HL-60 (cell line): ENCODE measurements at places on chromosomes 11 and 22.

- no peak for DNase-seq
These were observed 67.6 kb upstream of the NTM start for GRCh38 chr11:131302836-131303235.

DNA sequence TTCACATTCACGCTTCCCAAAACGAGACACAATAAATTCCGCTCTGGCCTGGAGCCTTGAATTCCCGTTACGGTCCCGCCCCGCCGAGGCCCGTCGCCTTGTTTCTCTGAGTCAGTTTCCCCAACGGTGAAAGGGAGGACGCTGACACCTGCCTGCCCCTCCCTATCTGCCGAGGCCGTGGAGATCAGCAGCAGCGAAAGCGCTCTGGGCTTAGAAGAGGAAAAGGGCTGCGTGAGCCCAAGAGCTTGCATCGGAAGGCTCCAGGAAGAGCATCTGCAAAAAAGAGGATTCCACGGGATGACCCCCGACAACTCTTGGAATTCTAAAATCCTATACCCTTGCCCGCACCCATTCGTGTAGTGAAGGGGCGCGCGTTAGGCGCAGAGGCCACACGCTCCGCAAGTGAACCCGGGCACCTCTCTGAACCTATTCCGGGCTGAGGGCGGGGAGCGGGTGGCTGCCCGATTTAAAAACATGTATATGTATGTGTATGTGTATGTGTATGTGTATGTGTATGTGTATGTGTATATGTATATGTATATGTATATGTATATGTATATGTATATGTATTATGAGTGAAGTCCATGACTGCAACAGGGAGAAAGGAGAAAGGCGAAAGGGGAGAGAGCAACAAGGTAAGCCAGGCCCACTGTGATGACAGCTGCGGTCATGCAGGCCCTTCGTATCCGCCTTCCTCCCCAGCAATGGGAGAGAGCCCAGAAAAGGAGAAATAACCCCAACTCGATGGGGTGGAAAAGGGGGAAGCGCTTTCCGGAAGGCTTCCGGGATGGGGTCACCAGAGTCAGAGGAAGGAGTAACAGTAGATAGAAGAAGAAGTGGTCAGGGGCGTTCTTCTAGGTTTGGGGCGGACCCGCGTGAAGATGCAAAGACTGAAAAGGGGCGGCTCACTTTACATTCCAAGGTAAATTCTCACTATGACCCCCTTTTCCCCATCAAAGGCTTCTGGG, 948 bp upstream of the MRTFA start:
- DNase-seq: no peak

DNA sequence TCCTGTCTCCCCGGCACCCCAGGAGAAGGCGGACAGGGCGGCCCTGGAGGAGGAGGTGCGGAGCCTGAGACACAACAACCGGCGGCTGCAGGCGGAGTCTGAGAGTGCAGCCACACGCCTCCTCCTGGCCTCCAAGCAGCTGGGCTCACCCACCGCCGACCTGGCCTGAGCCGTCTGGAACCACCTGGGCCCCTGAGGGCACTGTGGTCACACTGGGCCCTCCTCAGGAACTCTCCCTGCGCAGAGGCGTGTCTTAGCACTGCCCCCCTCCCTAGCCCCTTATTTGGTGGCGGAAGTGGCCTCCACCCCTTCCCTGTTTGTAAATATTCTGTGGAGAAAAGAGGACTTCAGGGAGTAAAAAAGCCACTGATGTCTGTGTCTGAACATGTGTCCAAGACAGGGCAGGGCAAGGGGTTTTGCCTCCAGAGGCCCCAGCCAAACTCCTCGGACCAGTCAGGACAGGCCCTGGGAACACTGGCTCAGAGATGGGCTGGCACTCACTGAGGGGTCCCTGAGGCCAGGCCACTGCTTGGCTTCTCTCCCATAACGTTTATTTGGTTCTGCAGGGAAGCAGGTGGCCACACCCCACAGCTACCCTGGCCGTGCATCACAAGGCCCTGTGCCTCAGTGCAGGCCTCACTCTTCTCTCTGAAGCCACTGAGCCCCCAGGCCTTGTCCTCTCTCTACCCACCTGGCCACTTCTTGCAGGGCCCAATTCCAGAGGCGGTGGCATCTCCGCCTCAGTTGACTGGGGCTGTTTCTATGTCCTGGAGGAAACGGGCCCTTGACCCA, 12.0 kb downstream of the RELA start:
- DNase-seq: no peak

GRCh38 chr11:124670732-124671131, 2.8 kb downstream of the SIAE start:
- peak; percentile 89 for DNase-seq

DNA sequence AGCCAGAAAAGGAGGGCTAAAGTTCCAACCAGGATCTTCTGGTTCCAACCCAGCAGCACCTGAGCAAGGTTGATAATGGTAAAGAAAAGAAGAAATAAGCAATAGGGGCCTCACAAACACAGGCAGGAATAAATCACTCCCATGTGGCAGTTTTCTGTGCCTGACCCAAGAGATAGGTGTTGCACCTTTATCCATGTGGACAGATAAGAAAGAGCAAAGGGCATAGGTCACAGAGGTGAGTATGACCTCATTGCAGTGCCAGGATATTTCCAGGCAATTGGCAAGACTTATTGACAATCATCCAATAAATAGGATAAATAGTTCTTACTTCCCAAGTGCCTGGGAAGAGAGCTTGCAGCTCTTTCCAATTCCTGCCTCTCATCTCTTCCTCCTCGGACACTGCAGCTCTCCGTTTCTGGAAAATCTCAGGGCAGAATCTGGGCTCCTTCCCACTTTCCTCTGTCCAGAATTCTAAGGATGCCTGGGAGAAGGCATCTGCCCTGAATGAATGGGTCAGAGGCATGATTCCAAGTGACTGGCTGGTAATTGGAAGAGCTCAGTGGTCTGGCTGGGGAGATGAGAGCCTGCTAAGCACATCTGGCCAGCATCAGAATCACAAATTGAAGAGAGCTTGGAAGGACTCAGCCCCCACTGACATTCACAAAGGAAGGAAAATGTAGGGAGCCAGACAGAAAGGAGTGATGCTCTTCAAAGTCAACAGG, 14.5 kb upstream of the LRRC55 start:
- DNase-seq: no peak

GRCh38 chr11:70951139-70951804, 301.1 kb downstream of the SHANK2 start:
- DNase-seq: no peak

DNA sequence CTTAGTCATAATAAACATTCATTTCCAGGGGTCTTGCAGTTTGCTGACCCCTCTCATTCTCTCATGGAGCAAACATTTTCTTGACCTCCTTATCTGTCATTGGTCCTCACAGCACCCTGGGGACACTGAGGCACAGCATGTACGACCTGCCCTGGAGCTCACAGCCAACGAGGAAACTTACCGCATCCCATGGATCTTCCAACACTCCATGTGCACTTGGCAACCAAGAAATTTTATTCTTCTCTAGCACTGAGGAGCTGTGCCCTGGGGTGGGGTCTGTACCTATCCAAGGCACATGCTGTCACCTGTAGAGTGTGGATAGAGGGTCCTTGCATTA, 69.4 kb upstream of the IGLL5 start:
- DNase-seq: no peak

DNA sequence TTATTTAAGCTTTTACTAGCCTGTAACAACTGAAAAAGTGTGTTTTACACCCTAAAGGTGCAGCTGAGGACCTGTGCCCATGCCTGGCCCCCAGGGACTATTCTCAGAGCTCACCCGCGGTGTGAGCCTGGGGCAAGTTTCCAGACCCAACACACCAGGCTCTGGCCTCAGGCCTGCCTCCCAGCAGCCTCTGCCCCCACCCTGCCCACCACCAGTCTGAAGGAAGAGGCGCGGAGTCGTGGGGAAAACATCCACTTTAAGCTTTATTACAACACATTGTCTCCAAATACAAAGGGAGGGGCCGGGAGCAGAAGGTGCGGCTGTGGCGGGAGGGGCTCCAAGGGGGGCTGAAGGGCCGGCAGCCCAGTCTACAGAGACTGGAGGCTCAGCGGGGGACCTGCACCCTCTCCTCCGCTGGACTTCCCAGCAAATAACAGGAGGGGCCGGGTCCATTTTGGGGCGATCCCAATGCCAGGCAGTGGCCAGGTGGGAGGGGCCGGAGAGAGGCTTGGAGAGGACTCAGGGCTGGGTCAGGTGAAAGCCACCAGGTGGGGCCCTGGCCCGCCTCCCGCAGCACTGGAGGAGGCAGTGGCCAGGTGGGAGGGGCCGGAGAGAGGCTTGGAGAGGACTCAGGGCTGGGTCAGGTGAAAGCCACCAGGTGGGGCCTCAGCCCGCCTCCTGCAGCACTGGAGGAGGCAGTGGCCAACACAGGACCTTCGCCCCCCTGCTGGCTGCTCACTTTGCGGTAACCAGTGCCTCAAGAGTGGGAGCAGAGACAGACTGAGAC, 18.1 kb downstream of the DUSP8 start:
- no peak for DNase-seq

GRCh38 chr22:20101638-20102037, 14.3 kb upstream of the RANBP1 start:
- DNase-seq: no peak

GRCh38 chr22:22076932-22077703, 94.5 kb upstream of the TOP3B start:
- DNase-seq: no peak

GRCh38 chr22:50025993-50026392, 13.4 kb upstream of the IL17REL start:
- DNase-seq: no peak
